ENCODE measurements at places on chromosomes 5 and 9.

DNA sequence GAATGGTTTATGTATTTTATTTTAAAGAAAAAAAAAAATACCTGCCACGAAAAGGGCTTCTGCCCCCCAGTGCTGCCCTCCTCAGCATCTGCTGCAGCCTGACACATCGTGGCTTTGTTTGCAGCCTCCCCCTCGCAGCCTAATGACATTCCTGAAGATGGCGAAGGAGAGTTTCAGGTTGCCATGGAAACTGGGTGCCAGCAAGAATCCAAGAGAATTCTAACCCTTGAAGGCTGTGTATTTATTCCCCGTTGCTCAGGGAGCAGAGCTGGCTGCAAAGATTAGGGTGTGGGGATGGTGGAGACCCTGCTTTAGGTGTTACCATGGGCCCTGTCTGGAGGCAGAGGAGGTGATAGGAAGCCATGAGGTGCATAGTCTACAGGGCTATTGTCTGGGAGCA, 126.6 kb downstream of the NSG2 start:
- no peak for DNase-seq

DNA sequence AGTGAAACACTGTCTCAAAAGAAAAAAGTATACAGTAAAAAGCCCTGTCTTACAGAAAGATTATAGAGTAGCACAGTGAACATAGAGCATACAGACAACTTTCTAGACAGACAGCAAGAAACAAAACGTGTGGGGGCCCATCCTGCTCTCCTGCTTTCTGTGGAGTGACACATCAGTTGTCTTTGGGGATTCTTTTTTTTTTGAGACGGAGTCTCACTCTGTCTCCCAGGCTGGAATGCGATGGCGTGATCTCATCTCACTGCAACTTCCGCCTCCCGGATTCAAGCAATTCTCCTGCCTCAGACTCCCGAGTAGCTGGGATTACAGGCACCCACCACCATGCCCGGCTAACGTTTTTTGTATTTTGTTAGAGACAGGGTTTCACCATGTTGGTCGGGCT, 14.9 kb downstream of the CDHR2 start:
- DNase-seq: no peak

GRCh38 chr5:1737790-1738405, 61.7 kb downstream of the MRPL36 start:
- peak; percentile 9 for DNase-seq

DNA sequence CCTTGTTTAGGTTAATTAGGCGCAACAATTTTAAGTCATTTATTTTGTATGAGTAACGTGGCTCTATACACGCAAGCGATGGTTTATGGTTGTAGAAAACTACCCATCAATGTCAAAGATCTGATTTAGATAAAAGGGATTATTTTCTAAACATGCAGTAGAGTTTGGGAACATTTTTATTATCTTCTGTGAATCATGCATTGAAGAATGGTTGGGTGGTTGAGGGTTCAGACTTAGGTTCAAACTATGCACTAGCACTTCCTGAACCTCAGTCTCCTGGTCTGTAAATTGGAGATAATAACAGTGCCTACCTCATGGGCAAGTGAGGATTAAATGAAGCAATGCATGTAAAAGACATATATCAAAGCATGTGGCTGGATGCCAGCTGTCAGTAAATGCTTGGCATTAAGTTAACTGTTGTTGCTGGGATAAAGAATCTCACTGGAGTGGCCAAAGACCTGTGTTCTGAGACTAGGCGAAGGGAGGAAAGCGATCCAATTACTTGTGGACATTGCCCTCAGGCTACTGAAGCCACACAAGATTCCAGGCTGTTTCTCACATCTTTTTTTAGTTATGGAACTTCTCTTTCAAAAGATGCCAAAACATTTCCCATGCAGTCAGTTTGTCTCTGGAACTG, 1.1 kb upstream of the OTULINL start:
- peak; percentile 82 for DNase-seq

- no peak for DNase-seq
Measured at GRCh38 chr5:157611571-157612476, 36.2 kb upstream of the ADAM19 start.

GRCh38 chr5:9283021-9283420, 262.9 kb downstream of the SEMA5A start:
- no peak for DNase-seq

Measured in adipocyte (in vitro differentiated cells).